ENCODE measurements at places on chromosomes 3 and 15. TPM values are rescaled to one million over a fixed set of nuclear protein-coding genes. Genes with fewer than 3 reads are reported as not detected.

The VGLL3 gene
- total RNA-seq, result 11.2 TPM

The THSD4 gene
- 63.7 TPM for total RNA-seq

The LSAMP gene
- total RNA-seq, result 1.00 TPM

The SLCO2A1 gene
- under 0.01 TPM for total RNA-seq

The MNS1 gene
- total RNA-seq, result 1.5 TPM

The ZNF774 gene
- total RNA-seq, result 1.1 TPM
